NCI-H2081 (cell line): ENCODE measurements at places on chromosomes 7 and 10.

- no peak for DNase-seq
These were observed 116.0 kb downstream of the BUB3 start for GRCh38 chr10:123270221-123270620.

- no peak for DNase-seq
These were observed 12.6 kb upstream of the NRBF2 start for GRCh38 chr10:63120554-63120953.

DNA sequence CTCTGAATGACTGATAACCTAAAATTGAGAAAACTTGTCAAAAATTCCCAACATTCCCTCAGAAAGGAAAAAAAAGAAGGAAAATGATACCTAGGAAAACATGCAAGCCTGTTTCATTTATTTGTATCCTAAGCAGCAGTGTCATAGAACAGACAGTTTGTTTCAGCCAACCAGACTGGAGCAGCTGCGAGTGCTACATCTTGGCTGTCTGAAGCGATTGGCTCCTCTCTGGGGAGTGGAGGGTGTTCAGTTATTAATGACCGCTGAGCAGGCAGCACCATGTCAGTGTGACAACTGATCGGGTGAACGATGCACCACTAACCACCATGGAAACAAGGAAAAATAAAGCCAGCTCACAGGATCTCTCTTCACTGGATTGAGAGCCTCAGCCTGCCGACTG lies at the start of gene LRRN3:
LRRN3 (plus strand) TSS at position 282 of the 400 bp plus-strand sequence. CDS start 31,646 bp downstream, outside the sequence.
- peak; percentile 80 for DNase-seq

- no peak for DNase-seq
These were observed 97.9 kb upstream of the SAMD8 start for GRCh38 chr10:75013522-75013921.

GRCh38 chr7:45165857-45166256 lies 8.3 kb downstream of the RAMP3 start:
- DNase-seq: no peak

GRCh38 chr7:155988416-155988815 lies 176.2 kb upstream of the SHH start:
- DNase-seq: no peak

DNA sequence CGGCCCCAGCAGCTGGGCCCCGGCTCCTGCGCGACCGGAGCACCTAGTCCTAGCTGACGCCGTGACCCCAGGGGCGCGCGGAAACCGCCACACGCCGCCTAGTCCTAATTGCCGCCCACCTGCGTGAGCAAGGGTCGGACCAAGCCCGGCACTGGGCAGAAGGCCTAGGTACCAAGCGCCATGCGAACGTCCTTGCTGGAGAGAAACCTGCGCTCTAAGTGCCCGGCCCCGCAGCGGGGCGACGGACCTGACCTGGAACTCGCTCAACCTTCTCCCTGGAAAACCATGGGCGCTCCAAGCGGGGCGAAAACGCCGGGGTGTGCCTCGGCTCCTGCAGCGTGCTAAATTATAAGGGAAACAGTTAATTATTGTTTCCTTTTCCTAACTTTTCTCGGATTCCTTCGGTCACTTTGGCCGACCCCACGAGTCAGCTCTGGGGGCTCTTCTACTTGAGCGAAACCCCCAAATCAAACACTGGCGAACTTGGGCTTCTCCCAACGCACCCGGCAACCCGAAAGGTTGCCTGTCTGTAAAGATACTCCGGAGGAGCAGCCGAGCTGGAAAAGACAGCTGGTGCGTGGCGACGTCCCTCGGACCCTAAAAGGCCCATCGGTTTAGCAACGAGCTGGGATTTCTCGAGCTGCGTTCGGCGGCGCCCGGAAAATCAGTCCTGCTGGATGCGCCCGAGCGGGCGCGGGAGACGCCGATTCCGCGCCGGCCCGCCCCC lies 5.3 kb upstream of the EBF3 start:
- no peak for DNase-seq

DNA sequence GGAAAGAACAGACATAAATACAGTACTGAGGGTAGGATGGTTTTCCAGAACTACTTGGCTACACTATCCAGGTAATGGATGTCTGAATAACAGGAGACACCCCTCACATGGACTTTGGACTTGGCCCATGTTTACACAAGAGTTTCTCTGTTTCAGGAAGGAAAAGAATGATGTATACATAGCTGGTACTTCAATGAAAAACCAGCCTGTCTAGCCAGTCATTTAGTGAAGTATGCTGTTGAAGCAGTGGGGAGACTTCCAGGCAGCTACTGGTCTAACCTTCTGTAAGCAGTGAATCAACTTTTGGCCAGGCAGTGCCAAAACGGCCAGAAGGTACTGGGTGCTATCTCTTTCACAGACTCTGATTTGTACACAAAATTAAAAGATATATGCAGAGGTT lies 135.0 kb downstream of the MBL2 start:
- no peak for DNase-seq

GRCh38 chr7:48420206-48420605 lies 248.9 kb downstream of the ABCA13 start:
- DNase-seq: no peak

- DNase-seq: no peak
These were observed 39.5 kb upstream of the RTKN2 start for GRCh38 chr10:62308101-62308500.

GRCh38 chr10:123996302-123996701 lies 97.1 kb downstream of the CHST15 start:
- no peak for DNase-seq

DNA sequence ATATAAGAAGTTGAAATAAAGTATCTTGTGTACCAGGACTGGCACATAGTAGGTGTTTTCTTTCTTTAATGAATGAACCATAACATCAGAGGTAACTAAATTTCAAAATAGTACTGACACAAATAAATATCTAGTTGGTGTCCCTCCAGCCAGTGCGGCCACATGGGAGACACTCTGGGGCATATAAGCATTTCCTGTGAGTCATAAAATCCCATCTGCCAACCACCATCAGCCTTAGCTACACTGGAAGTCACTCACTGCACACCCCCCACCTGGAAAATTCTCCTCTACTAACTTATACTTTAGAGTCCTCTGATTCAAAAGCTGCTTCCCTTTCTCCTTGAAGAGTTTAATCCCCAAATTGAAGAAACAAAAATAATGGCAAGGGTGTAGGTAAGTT lies 32.5 kb downstream of the DYDC1 start:
- DNase-seq: no peak

- no peak for DNase-seq
These were observed 35.7 kb downstream of the GSDME start for GRCh38 chr7:24721481-24722001.

- no peak for DNase-seq
These were observed 27.7 kb downstream of the PLXNA4 start for GRCh38 chr7:132548489-132549078.

GRCh38 chr10:52662256-52662655 lies 110.3 kb downstream of the MBL2 start:
- no peak for DNase-seq

DNA sequence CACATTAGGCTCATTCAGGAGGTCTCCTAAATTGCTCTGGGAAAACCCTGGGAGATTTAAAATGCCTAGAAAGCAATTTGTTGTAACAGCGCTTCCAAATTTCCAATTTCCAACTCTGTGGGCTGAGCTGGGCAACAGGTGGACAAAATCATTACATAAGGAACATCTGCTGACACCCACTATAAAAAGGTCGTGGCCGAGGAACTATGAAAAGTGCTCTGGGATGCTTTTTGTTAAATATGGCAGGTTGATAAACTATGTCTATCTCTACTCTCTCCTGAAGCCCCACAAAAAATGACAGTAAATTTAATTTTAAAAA lies 45.1 kb downstream of the ATXN7L1 start:
- no peak for DNase-seq

- no peak for DNase-seq
These were observed 94.5 kb downstream of the PDGFA start for GRCh38 chr7:424961-425793.

DNA sequence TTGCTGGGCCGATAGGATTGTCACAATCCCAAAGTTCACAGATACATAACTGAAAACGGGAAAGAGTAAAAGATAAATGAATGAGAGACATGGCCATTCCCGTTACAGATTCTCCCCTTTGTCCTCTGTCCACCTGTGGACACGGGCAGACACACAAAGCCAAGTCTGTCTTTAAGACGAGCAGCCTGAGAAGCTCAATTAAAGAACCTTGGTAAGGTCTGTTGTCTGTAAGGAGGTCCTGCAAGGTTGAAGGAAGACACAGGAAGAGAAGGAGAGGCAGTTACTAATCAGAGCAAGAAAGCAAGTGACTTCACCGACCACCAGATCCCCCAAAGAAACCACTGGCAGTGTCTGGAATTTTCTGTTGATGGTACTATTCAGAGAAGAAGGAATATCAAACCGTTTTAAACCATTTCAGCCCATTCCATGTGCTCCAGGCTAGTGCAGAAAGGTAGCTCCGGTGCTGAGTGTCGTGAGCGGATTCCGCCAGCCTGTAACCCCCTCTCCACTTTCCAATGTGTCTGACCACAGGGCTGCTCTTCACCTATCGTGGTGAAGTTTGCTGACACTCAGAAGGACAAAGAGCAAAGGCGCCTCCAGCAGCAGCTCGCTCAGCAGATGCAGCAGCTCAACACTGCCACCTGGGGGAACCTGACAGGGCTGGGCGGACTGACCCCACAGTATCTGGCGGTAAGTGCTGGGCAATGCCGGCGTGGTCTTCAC lies 252.6 kb downstream of the CELF2 start:
- no peak for DNase-seq

GRCh38 chr7:117937049-117937752 lies 64.0 kb upstream of the CTTNBP2 start:
- no peak for DNase-seq

GRCh38 chr7:72754312-72754711 lies 73.7 kb downstream of the TYW1B start:
- no peak for DNase-seq

GRCh38 chr7:3245077-3245476 lies 56.0 kb upstream of the SDK1 start:
- DNase-seq: no peak

- DNase-seq: no peak
These were observed 103.7 kb downstream of the KCNMA1 start for GRCh38 chr10:77533887-77534278.

DNA sequence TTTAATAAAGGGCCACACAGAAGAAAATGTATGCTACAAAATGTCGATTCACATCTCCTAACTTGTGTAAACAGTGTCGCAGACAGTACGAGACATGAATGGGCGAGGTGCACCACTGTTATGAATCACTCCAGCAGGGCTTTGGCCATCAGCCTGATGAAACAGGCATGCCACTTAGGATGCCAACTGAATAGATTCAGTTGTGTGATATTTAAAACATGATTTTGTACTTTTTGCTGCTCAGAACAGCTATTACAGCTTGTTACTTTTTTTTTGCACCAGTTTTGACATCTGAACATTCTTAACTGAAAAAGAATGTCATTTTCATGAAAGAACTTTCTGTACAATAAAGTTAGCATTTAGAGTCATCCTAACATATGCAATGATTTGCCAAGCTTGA lies 138.1 kb downstream of the VTI1A start:
- DNase-seq: peak; percentile 3

GRCh38 chr7:44136731-44137130 lies 4.4 kb downstream of the MYL7 start:
- DNase-seq: no peak

DNA sequence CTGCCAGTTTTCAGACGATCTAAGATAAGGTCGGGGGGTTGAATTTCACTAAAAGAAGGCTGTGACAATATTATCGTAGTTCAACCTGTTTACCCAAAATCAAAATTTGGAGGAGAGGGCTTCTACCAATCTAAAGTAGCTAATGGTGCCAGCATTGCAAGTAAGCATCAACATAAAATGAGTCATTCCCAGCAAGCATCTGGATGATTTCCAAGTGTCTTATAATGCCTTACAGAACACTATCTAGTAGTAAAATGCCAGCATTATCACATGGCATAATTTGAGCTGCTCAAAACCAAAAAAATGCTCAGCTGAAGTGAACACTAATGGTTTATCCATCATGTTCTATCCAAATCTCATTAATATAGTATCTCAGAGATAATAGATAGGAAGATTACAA lies 1193.9 kb downstream of the DNAJB9 start:
- DNase-seq: peak; percentile 44
